ENCODE measurements at places on chromosomes 7 and 10.

DNA sequence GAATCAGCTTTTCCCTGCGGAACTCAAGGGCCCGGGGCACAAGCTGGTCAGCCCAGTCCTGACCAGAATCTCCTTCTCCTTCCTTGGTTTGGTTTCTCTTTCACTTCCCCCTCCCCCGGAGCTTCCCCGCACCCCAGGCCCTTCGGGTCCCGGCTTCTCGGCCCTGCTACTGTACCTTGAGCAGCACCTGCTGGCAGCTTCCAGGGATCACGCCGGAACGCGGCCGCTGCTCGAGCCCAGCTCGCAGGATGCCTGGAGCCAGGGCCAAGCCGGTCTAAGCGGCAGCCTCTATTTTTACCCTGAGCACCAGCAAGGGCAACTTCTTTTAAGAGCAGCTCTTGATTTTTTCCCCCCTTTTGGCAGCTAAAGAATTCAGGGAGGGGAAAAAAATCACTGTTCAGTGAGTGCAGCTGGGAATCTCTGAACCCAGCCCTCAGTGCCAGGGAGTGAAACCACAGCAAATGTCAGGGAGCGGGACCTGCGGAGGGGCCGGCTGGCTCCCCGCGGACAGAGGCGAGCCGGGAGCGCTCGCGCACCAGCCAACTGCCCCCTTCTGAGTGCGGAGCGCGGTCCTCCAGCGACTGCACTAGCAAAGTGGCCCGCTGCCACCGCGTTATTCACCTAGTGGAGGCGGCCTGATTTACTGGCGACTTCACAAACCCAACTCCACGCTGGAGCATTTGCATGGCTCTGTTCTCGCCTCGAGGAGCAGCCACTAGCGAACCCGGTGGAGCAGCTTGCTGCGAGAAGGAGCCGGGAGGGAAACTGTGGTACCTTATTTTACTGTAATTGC, 2.4 kb upstream of the INHBA start:
- DNase-seq, result peak; percentile 81

GRCh38 chr7:57404343-57404966, 45.5 kb upstream of the ZNF716 start:
- DNase-seq, result no peak

GRCh38 chr7:4186513-4186780, 495.6 kb upstream of the FOXK1 start:
- no peak for DNase-seq

- DNase-seq, result no peak
Observed at GRCh38 chr10:79604294-79604693, 6.4 kb upstream of the SFTPA1 start.

DNA sequence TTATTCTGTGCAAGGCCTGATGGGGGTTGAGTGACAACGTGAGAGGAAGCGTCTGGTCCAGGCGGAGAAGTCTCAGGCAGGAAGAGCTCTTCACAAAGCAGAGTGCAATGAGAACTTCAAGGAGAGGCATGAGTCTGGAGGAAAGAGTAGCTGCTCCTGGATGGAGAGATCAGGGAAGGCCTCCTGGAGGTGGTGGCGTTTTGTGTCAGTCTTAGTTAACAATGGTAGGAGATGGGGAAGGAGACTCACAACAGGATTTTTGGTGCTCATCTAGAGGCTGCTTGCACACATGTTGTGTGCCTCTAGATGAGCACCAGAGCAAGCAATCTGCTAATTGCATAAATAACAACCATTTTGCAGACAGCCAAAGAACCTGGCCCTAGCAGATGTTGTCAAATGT, 442.8 kb upstream of the PODXL start:
- no peak for DNase-seq

- no peak for DNase-seq
Observed at GRCh38 chr7:45661302-45661995, 87.3 kb downstream of the ADCY1 start.

- no peak for DNase-seq
Observed at GRCh38 chr10:122390271-122390670, 15.8 kb downstream of the PLEKHA1 start.

GRCh38 chr10:62059217-62059920, 157.9 kb downstream of the ARID5B start:
- DNase-seq, result no peak

- no peak for DNase-seq
Observed at GRCh38 chr10:19451937-19452336, 364.3 kb upstream of the PLXDC2 start.

DNA sequence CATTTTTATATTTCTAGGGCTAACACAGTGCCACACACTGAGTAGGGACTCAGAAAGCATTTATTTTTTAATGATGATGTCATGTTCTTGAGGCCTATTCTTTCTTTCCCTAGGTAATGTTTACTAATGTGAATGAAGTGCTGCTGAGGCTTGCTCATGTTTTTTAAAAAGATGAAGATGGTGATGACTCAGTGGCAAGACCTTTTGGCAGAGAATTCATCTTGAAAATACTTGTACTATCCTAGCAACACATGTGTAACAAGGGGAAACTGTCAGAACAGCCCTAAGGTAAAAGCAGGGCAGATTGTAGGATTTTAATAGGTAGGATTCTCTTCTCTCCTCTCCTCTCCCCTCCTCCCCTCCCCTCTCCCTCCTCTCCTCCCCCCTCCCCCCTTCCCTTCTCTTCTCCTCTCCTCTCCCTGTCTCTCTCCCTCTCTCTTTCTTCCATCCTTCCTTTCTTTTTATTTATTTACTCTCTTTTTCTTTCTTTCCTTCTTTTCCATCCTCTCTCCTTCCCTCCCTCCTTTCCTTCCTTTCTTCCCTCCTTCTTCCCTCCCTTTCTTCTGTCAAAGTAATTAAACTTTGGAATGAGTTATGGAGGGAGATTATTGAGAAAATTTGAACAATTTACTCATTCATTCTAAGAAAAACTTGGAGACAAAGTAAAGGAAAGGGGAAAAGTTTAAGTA, 75.3 kb downstream of the ZNF92 start:
- DNase-seq, result no peak

- DNase-seq, result no peak
Observed at GRCh38 chr7:87216701-87217508, 2.6 kb downstream of the TMEM243 start.

- DNase-seq, result no peak
Observed at GRCh38 chr10:7889947-7890542, 71.7 kb downstream of the TAF3 start.

GRCh38 chr10:71125749-71126107, 86.6 kb upstream of the UNC5B start:
- DNase-seq, result no peak

DNA sequence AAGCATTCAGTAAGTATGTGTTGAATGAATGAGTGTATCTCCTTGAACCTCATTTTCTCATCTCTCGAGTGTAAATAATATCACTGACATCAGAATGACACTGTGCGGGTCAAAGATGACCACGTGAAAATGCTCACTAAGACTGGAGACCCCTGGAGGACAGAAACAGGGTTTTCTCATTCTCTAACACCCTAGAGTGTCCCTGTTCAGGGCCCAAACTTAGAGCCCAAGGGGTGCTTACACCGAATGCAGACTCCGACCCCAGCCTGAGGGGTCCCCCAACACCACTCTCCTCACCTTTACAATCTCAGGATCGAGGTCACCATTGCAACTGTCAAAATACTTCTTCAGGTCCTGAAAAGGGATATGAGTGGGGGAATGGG, 1.4 kb downstream of the CDK5 start:
- DNase-seq, result no peak

DNA sequence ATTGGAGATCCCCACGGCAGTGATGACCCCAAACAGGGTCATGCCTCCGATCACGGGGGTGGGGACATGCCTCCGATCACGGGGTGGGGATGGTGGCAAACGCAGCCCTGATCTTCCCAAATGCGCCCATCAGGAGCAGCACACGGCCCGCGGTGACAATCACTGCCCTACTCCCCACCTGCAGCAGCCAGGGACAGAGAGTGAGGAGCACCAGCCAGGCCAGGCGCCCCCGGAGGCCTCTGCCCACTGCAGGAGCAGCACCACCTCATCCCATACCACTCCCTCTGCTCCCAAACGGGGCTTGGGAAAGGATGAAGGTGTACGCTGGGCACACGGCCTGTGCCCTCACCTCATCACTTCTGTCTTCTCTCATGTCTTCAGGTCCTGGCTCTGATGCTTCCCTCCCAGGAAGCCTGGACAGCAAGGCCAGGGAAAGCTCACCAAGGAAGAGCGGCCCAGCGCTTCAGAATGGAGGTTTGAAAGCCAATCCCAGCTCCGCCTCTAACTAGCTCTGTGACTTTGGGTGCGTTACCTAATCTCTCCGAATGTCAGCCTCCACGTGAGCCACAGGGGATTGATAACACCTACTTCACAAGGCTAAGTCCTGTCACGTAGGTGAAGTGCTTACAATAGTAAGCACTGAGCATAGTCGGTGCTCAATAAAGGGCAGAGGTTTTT, 37.1 kb downstream of the STRA8 start:
- no peak for DNase-seq

- DNase-seq, result no peak
Observed at GRCh38 chr10:103968441-103969391, 1.8 kb downstream of the SLK start.

DNA sequence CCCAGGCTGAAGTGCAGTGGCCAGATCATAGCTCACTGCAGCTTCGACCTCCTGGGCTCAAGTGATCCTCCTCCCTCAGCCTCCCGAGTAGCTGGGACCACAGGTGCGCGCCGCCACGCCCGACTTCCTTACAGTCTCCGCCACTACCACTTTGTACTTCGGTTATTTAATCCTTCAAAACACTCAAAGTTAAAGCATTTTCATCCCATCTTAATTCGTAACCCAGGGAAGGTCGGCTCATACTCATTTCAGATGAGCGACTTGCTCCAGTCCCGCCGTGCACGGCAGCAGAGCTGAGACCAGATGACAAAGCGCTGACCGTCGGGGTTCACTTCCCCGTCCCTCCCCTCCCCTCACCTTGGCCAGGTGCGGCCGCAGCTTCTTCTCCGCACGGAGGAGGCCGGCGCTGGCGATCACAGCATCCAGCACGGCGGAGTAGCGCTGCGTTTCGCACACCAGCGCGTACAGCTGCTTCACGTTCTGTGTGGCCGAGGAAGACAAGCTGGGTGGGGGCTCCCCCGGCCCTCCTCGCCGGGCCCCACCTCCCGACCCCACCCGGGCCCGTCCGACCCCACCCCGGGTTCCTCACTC, 457 bp downstream of the NSUN5 start:
- DNase-seq, result peak; percentile 17

DNA sequence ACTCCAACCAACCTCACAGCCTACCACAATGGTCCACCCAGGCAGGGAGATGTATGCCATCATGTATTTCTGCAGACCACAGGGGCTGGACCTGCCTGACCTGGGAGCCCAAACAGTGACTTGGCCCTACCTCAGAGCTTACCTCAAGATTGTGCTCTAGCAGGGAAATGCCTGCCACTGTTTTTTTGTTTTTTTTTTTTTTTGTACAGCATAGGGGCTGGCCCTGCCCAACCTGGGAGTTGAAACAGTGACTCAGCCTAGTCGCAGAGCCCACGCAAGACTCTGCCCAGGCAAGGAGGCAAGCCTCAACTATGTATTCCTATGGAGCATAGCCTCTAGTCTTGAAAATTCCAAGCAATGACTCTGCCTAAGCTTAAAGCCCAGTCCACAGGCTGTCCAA, 39.3 kb upstream of the CDK6 start:
- DNase-seq, result no peak

DNA sequence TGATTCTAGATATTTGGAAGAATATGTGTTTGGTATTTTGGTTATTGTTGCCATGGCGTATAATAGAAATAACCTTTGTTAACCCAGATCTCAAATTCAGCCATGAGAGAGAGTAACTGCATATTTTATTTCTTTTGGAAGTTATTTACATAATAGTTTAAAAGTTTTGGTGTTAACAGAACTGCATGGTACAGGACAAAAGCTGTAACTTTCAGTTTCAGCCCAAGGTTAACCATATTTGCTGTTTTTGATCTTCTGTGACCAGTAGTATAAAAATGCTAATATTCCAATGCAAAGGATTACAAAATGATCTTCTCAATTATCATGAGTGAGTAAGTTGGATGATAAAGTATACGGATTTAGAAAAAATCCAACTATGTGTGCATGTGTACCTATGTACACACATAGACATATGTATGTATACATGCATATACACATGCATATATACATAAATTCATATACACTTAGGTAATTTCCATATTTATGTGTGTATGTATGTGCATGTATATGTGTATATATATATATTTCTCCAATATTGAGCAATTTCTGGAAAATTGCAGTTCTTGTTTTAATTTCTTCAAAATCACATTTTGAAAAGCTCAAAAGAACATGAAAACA, 38.0 kb upstream of the PIP4K2A start:
- DNase-seq, result no peak

- peak; percentile 49 for DNase-seq
Observed at GRCh38 chr10:52779541-52780390, 7.2 kb upstream of the MBL2 start.

- DNase-seq, result no peak
Observed at GRCh38 chr10:26432938-26433337, 5.2 kb upstream of the APBB1IP start.
